ENCODE measurements at places on chromosomes 1 and 21.

GRCh38 chr1:107432108-107432507 lies 291.3 kb downstream of the NTNG1 start:
- no peak for DNase-seq

DNA sequence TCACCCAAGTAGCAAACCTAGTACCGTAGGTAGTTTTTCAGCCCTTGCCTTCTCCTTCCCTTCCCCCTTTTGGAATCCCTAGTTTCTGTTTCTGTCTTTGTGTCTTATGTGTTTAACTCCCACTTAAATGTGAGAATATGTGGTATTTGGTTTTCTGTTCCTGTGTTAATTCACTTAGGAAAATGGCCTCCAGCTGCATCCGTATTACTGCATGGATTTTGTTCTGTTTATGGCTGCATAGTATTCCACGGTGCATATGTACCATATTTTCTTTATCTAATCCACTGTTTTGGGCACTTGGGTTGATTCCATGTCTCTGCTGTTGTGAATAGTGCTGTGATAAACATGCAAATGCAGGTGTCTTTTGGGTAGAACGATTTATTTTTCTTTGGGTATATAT lies 138.6 kb downstream of the POU2F1 start:
- no peak for DNase-seq

GRCh38 chr1:172833954-172834353 lies 175.1 kb downstream of the FASLG start:
- no peak for DNase-seq

DNA sequence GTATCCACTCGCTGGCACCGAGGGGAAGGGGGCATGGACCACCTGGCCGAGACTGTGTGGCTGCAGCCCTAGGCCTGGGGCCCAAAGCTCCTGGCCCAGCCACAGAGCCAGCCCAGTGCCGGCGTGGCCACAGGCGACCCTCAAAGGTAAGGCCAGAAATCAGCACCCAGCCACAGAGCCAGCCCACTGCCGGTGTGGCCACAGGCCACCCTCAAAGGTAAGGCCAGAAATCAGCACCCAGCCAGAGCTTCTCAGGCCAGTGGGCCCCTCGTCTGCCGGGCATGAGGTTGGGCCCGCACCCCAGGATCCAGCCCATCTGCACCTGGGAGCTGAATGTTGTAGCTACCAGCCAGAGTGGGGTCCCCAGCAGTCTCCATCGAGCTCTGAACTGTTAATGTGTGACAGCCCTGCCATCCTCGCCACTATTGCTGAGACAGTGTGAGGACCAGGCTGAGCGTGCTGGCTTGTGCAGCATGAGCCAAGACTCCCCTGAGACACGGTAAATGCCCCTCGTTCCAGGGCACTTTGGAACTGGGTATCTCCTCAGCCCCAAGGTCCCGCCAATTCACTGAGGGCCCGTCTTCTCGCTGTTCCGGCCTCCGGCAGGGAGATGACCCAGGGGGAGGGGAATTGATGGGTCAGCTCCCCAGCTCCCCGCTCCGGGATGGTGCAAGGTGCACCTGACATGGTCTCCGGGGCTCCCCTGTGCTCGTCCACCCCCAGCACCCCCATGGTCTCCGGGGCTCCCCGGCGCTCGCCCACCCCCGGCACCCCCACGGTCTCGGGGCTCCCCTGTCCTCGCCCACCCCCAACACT lies 4.7 kb upstream of the FTCD start:
- no peak for DNase-seq

DNA sequence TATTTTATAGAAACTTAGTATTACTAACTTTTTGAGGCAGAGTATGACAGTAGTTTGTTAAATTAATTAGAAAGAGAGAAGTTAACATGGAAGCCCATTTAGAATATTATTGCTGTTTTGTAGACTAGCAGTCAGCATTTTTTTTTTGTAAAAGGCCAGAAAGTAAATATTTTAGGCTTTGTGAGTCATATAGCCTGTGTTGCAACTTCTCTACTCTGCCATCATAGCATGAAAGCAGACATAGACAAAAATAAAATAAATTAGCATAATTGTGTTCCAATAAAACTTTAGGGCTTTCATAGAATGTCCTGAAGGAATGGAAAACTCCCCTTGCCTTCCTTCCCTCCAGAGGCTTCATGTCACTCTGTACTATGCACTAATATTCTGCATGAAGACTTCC lies 12.3 kb upstream of the RGS4 start:
- no peak for DNase-seq

- DNase-seq, result no peak
Measured at GRCh38 chr1:92502247-92502646, 15.5 kb upstream of the GFI1 start.

DNA sequence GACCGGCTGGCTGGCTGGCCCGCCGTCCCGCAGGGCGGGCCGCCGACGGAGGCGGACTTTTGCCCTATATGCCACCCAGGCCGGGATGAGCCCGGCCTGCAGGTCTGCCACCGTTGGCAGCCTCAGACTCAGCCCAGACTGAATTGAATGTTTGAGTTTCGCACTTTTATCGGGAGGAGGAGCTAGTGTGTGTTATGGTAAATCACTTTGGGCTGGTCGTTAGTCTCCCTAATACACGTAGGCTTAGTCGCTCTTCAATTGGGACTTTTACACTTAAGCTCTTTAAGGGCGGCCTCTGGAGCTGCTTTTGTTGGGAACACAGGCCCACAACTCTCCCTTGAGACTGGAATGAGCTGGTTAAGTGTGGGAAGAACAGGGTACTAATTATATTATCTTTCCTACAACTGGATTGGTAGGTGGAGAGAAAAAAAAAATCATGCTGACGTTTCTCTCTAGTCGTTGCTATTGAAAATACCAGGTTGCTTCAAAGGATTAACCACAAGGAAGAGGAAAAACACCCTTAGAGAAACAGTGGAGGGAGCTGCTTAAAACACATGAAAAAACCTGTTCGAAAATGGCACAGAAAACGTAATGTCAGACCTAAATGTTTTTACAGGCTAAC lies 1.4 kb upstream of the IRF2BP2 start:
- no peak for DNase-seq

- DNase-seq, result no peak
Measured at GRCh38 chr1:184020855-184021254, 16.7 kb downstream of the COLGALT2 start.

GRCh38 chr21:44617071-44617501 lies 5.2 kb downstream of the KRTAP10-8 start:
- no peak for DNase-seq

GRCh38 chr1:171286032-171286705 lies 27.8 kb upstream of the FMO4 start:
- DNase-seq, result no peak

GRCh38 chr1:44273560-44274350 lies 60.5 kb downstream of the DMAP1 start:
- no peak for DNase-seq

DNA sequence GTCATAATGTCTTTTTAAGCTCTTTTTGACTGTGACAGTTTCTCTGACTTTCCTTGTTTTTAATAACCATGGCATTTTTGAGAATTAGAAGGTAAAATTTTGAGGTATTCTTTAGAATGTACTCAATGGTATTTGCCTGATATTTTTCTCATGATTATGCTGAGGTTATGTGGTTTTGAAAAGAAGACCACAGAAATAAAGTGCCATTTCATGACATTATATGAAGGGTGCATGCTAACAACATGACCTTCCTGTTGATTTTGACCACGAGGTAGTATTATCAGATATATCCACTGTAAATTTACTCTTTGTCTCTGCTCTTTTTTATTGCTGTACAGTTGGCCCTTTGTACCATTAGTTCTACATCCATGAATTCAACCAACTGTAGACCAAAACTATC lies 1418.5 kb downstream of the PLA2G4A start:
- no peak for DNase-seq

DNA sequence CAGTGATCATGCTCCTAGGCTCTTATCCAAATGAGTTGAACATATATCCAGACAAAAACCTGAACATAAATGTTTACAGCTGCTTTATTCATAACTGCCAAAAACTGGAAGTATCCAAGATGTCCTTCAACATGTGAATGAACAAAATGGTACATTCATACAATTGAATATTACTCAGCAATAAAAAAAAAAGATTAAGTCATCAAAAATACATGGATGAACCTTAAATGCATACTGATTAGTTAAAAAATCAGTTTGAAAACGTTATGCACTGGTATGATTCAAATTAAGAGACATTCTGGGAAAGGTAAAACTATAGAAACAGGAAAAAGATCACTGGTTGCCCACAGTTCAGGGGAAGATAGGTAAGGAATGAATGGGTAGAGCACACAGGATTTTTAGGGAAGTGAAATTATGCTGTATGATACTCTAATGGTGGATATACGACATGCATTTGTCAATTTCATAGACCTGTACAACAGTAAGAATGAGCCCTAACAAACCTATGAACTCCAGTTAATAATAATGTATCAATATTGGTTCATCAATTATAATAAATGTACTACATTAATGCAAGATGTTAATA lies 3.1 kb downstream of the LRRC40 start:
- no peak for DNase-seq

- no peak for DNase-seq
Measured at GRCh38 chr1:108643492-108644335, 17.2 kb downstream of the HENMT1 start.

- DNase-seq, result no peak
Measured at GRCh38 chr1:11749203-11749689, 12.7 kb upstream of the C1orf167 start.

- DNase-seq, result no peak
Measured at GRCh38 chr1:116847688-116848531, 61.8 kb upstream of the PTGFRN start.

GRCh38 chr1:219379691-219380090 lies 206.0 kb downstream of the LYPLAL1 start:
- no peak for DNase-seq

- DNase-seq, result no peak
Measured at GRCh38 chr1:59699227-59699847, 115.4 kb upstream of the HOOK1 start.

GRCh38 chr1:59580257-59580656 lies 234.5 kb upstream of the HOOK1 start:
- no peak for DNase-seq

- no peak for DNase-seq
Measured at GRCh38 chr21:30168086-30168485, 1.5 kb upstream of the CLDN17 start.

GRCh38 chr21:46374761-46375389 lies 50.9 kb downstream of the PCNT start:
- DNase-seq, result no peak

DNA sequence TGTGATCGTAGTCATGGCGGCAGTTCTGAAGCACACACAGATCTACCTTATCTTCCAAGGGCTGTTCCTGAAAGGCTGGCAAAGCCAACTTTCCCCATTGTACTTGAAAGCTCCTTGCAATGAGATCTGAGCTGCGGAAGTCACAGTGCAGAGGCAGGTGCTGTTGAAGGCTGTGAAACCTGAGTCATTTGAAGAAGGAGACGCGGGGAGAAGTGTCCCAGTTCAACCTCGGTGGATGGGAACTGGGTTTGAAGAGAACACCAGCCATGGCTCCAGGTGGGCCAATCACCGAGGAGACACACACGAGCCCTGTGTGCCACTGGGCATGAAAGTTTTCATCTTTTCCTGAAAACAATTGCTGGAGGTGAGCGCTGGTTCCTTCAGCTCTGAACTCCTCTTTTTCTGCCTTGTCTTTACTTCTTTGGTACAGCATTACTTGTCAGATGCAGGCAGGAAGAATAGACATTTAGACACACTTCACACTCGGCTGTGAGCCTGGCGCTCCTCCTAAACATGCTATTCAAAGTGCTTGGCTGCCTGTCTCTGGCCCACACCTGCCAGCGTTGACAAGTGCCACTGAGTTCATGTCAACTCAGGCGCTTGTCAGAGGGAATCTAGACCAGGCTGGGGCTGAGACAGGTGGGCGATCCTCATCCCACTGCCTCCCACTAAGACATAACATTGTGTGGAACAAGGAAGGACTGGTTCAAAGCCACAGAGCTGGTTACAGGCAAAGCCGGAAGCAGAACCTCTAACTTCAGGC lies 25.7 kb upstream of the PDE9A start:
- DNase-seq, result no peak

GRCh38 chr21:33969581-33969980 lies 54.0 kb upstream of the ATP5PO start:
- no peak for DNase-seq

GRCh38 chr1:4970532-4970931 lies 316.1 kb downstream of the AJAP1 start:
- no peak for DNase-seq

DNA sequence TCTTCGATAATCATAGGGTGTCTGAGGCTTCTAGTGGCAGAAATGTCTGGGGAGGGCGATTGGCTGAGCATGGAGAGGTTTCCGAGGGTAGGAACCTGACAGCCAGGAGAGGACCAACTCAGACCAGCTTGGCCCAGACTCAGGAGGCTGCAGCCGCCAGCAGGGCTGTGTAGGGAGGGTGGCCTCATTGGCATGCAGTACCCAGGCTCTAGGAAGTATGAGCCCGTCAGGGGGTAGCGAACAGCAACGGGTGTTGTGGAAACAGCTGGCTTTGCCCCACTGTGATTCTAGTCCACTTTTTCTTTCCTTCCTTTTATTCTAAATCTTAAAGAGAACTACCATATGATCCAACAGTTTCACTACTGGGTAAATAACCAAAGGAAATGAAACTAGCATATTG lies 103.3 kb downstream of the DIRAS3 start:
- DNase-seq, result no peak

DNA sequence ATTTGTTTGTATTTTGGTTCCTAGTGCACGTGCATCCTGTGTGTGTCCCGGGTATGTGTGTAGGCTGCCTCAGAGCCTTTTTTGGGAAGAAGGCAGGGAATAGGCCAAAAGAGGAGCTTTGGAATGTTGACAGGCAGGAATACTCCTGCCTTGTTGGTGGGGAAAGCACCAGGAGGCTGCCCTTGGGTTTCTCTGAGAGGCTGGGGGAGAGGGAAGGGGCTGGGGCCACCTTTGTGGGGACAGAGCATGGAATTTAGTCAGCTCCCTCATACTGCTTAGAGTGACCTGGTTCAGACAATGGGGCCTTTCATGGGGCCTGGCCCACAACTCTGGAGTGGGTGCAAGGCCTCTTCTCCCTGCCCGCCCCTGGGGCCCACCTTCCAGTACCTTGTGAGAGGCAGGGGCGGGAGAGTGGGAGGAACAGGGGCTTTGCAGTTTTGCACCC lies 31.3 kb downstream of the ACOT11 start:
- DNase-seq, result no peak

GRCh38 chr1:23931491-23931880 lies 18.3 kb upstream of the CNR2 start:
- no peak for DNase-seq

DNA sequence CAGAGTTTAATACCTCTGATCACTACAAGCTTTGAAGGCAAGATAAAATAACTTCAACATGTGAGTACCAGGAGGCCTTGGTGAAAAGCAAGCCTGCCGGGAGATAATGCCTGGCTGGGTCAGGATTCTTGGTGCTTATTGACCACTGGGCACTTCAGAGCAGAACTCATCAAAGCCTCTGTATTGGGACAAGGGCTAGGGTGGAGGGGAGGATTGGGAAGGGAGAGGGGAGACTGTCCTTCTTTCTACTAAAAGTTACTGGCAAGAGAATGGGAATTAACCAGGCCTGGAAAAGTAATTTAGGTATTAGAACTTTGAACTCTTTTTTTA lies 35.2 kb downstream of the NEK2 start:
- no peak for DNase-seq

- no peak for DNase-seq
Measured at GRCh38 chr1:18320051-18320450, 160.7 kb upstream of the KLHDC7A start.

Data from stimulated activated CD4-positive, alpha-beta T cell treated with anti-CD3 and anti-CD28 coated beads, Interleukin-1b, Interleukin-23, amount 100 ng/mL, for 24 hours (primary cell).